ENCODE measurements at places on chromosomes 6 and 20.

- DNase-seq = no peak
These were observed 83.1 kb downstream of the MRPL14 start for GRCh38 chr6:44044154-44044539.

- DNase-seq = no peak
These were observed 106.3 kb downstream of the PRKN start for GRCh38 chr6:162621246-162621645.

- peak; percentile 88 for DNase-seq
These were observed 23.6 kb downstream of the VPS52 start for GRCh38 chr6:33247977-33248642.

DNA sequence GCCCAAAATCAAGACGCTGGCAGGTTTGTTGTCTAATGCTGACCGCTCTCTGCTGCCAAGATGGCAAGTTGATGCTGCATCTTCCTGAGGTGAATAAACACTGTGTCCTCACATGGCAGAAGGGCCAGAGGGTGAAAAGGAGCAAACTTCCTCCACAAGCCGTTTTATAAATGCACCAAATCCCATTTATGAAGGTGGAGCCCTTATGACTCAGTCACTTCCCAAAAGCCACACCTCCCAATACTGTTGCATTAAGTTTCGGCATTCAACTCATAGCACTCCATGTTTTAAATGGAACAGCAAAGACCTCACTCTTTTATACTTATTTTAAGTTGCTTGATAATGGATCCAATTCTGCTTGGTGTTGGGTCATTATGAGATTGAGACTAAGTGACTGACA lies 316.6 kb downstream of the RFPL4B start:
- DNase-seq = no peak

DNA sequence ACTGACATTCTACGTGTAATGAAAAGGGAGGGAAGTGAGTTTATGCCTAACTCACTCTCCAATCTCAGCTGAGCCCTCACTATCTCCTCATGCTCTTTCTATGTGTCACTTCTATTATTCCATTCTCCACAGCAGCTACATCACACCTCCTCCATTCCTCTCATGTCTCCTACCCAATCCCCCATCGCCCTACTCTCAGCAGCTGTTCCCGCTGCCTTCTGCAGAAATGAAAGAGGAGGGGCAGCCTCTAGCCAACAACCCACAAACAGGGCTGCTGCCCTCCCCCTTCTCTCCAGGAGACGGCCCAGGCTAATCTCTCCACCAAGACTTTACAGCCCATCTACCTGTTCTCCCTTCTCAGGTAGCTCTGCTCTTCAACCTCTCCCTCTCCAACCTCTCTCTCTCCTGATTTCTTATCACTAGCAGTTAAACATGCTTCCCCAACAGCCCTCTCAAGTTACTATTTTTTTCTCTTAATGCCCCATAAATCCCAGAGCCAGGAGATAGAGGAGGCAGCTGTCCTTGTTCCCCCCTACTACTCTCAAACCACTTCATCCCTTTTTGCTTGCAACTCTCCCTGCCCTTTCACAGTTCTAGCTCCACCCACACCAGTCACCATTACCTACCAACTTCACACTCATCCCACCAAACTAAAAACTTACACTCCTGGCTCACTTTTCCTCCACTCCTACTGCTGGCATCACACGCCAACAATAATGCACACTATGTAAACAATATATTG lies 136.5 kb downstream of the BTBD9 start:
- DNase-seq = no peak

DNA sequence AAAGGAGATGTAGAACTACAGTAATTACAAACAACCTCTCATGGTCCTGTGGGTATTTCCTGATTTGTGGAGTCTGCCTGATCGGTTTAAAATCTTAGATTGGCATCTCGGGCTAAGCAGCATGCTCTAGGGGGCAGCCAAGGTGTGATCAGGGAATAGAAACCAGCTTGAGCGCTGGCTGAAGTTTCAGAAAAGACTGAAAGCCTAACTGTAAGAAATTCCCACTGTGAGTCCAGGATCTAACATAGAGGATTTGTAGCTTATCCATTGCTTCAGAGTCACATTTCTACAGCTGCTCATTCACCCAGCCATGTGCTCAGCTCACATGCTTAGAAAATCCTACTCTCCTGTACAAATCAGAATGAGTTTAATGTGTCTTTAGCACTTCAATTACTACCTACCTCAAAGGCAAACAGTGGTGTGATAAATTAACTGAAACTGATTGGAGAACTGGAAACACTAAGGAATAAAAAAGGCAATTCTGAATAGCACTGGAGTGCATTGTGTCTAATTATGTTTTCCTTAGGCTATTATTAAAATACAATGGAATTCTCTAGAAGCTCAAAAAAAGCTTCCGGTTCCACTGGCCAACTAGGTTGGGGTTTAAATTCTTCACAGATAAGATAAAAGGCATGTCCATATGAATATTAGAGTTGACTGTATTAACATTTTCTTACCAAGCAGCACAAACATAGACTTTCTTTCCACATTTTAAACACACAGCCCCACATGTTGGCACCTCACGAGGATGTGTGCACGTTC lies 73.8 kb upstream of the MPC1 start:
- DNase-seq = no peak

- no peak for DNase-seq
These were observed 56.4 kb downstream of the CDH4 start for GRCh38 chr20:61308477-61308774.

All from CD4-positive, alpha-beta T cell treated with Interleukin-15 for 1 hour (primary cell).